Kidney glomerular epithelial cell (primary cell): ENCODE measurements at places on chromosomes 6 and 20.

DNA sequence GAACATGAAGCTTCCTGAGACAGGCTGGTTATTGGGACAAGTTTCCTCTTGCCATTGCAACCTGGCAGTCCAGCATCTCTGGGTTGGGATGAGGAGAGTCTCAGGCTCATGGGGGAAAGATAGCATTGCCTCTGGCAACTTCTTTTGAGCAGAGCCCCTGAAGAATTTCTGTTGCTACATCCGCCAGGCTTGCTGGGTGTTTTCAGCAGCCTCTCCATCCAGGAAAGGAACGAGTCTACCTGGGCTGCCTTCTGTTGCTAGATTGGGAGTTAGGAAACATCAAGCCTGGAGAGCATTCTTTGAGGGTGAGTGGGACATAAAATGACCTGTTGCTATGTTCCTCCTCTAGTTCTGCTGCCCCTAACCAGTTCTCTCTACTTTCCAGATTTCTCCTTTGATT, 313.5 kb downstream of the RFPL4B start:
- DNase-seq = no peak

DNA sequence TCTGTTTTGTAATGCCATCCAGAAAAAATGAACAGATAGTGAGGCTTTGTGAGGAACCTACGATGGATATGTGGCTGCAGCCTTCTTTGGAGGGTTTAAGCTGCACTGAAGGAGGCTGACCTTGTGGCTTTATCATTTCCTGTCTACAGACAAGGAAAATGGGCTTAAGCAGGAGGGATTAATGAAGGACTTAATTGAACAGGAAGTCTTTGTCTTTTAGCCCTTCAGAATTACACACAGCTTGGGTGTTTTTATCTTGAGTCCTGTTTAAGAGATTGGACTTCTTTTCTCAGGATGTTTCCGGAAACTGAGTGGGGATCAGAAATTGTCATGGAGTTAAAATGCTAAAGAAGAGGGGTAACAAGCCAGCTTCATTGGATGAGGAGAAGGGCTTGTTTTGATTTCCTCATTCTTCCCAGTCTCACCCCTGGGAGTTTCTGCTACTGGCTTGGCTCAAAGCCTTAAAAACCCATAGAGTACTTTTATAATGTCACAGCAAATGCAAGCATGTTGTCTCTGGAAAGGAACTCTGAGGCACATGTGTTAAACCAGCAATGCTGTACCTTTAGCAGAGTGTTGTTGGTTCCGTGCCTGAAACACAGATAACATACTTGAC, 193.6 kb downstream of the JARID2 start:
- DNase-seq = no peak

DNA sequence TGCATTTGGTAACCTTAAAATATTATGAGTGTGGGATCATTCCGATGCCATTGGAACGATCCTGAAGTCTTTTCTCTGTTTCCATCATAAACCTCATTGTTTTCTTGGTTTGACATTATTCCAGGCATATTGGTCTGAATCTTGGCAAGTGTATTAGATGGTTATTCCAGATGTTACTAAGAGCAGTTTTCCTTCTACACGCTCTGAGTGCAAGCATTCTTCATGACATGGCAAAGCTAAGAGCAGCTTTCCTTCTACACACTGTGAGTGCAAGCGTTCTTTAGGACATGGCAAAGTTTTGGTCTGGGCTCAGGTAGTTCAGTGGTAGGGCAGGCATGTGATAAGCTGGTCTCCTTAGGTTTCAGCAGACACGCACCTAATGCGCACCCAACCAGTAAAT, 53.0 kb downstream of the SMOC2 start:
- no peak for DNase-seq

- peak; percentile 95 for DNase-seq
Observed at GRCh38 chr20:52923123-52923937, 48.8 kb upstream of the TSHZ2 start.

DNA sequence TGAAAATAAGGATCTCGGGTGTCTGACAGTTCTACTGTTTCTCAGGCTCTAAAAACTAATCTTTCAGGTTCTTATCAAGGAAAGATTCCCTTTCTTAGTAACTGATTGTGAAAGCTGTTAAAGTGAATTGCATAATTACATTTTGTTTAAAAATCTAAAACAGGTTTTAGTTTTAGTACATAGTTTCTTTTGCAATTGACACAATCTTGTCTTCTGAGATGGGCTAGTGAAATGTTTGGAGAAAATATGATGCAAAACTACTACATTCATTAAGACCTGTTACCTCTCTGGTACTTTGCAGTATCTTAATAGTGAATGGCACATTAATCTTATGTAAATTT, 298.4 kb downstream of the UTRN start:
- DNase-seq = no peak

DNA sequence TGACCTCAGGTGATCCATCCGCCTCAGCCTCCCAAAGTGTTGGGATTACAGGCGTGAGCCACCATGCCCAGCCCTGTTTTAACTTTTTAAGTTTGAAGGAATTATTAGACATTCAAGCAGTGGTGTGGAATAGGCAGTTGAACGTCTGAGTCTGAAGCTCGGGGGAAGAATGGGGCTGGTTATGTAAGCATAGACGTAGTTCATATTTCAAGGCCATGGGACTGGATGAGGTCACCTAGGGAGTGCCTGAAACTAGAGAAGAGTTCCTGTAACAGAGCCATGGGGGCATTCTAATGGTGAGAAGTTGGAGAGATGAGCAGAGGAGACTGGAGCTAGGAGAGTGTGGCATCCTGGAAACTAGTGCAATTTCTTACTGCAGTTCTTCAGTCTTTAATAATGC, 6.4 kb downstream of the CDKAL1 start:
- no peak for DNase-seq

- DNase-seq = no peak
Observed at GRCh38 chr6:138277835-138278234, 59.5 kb upstream of the PBOV1 start.

DNA sequence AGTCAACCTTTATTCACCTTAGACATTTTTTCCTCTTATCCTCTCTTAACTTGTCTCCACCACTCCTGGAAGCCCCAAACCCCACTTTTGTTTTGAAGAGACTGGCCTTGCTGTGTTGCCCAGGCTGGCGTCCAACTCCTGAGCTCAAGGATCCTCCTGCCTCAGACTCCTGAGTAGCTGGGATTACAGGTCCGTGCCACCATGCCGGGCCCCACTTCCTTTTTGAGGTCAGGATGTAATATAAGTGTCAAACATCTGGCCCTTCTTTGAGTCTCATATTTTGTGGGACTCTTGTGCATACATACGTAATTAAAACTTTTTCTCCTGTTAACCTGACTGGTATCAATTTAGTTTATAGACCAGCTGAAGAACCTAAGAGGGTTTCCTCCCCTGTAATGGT, 1.4 kb upstream of the CDK19 start:
- no peak for DNase-seq

DNA sequence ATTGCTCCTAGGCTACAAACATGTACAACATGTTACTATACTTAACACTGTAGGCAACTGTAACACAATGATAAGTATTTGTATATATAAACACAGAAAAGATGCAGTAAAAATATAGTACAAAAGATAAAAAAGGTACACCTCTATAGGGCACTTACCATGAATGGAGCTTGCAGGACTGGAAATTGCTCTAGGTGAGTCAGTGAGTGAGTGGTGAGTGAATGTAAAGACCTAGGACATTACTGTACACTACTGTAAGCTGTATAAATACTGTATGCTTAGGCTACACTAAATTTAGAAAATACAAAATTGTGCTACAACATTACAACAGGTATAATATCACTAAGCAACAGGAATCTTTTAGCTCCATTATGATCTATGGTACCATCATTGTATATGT, 312.0 kb upstream of the PREP start:
- DNase-seq = no peak

GRCh38 chr20:51573576-51574243, 31.2 kb upstream of the NFATC2 start:
- DNase-seq = no peak

GRCh38 chr6:32840604-32841246, 2.2 kb upstream of the TAP2 start:
- no peak for DNase-seq

DNA sequence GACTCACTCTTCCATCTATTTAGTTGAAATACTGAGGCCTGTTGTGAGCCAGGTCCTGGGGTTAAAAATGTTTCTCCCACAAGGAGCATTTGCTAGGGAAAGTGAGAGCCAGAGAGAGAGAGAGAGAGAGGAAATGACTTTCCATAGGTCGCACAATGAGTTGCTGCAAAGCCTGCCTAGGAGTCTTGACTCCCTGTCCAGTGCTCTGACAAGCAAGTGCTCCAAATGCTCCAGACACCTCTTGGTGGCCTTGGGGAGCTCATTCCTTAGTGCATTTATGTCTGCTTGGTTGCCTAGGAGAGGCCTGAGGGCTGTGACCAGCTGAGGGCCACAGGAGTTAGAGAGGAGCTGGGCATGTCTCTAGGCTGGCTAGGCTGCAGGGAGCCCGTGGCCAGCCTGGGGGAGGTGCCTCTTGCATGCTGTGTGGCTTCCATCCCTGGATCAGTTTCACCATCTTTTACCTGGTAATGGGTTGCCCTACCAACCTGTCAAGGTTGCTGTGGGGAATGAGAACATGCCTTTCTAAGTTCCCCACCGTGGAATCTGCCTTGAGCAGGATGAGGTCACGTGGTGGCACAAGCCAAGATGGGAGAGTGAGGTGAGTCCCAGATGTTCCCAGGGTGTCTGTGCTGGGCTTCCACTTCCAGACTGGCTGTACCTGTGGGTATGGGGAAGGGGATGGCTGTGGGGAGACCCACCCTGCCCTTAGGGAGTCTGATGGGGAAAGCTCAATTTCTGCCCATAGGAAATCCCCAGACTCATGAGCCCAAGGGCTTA, 105.0 kb downstream of the VEGFA start:
- no peak for DNase-seq
